SJSA1 (cell line): ENCODE measurements at places on chromosomes 6 and 20.
A peak's percentile ranks its signal among the peaks of the same experiment; 100 is the strongest.

- DNase-seq = no peak
Observed at GRCh38 chr6:9360881-9361280, 925.5 kb upstream of the SLC35B3 start.

GRCh38 chr6:16711546-16712254, 49.6 kb downstream of the ATXN1 start:
- no peak for DNase-seq

DNA sequence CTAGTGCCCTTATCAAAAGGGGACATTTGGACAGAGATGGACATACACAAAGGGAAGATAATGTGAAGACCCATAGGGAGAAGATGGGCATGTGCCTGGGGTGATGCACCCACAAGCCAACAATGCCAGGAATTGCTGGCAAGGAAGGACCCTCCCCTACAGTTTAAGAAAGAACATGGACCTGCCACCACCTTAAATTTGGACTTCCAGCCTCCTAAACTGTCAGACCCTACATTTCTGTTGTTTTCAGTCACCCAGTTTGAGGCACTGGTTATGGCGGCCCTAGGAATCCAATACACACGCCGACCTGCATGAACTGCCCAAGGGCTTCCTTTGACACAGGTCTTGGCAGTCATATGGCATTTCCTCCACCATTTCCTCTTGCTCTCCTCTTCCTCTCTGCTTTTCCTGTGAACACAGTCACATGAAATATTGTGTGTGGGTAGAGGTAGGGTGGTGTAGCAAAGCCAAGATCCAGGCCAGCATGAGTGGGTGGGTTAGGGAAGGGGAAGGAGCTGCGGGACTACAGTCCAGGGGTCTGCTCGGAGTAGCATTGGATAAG, 115.6 kb downstream of the ZDHHC14 start:
- DNase-seq = no peak

DNA sequence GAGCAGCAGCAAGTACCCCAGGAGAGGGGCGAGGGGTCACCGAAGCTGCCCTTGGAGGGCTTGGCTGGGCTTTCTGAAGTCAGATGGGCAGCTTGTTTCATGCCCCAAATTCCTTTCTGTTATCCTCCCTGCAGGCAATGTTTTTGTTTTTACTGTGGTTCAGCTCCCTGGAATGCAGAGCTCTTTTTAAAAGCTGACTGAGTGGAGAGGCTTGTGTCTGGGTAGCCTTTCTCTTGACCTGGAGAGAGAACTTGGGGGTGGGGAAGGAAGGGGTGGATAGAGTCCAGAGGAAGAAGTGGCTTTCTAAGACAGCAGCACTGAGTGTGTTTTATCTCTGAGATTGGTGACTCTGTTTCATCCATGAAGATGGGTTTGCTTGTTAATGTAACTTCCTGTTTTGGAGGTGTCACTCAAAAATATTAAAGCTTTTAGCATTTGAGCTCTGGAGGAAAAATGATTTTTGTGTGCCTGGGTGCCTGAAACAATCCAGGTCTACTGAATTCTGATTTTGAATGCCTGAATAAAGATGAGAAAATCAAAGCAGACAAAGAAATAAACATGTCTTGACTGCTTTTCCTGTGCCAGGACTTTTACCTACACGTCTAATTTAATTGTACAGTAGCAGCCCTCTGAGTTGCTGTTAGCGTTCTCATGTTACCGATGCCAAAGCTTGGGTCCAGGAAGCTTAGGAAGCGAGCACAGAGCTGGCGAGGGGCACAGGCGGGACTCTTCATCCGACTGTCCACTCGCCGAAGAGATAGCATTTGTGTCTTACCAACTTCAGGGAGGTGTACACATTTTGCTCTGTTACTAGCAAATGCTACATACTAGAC, 78.2 kb upstream of the EEF1E1 start:
- peak; percentile 90 for DNase-seq

DNA sequence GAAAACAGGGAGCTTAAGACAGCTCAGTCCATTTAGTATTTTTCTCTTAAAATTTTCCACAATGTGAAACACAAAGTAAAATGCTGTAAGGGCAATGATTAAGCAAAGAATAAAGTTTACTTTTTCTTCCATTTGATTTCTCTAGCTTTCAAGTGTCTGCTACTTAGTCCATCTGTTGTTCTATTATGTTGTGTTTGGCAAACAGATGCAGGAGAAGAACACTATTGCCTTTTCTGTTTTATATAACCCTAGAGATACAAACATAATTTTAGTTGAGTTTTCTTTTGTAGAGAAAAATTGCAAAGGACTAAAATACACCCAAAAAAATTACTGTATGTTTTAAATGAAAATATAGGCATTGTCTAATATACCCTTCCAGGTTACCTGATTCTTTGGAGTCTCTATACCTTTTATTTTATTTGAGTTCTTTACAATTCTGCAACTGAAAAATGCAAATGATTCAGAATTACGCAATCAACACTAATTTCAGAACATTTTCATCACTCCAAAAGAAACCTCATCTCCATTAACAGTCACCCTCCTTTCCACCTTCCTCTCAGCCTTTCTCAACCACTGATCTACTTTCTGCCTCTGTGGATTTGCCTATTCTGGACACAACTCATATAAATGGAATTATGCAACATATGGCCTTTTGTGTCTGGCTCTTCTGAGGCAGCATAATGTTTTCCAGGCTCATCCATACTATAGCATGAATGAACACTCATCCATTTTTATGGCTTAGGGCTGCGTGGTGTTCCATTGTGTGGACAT, 96.9 kb downstream of the MKKS start:
- no peak for DNase-seq

GRCh38 chr20:10854976-10855375, 181.2 kb upstream of the JAG1 start:
- DNase-seq = no peak

DNA sequence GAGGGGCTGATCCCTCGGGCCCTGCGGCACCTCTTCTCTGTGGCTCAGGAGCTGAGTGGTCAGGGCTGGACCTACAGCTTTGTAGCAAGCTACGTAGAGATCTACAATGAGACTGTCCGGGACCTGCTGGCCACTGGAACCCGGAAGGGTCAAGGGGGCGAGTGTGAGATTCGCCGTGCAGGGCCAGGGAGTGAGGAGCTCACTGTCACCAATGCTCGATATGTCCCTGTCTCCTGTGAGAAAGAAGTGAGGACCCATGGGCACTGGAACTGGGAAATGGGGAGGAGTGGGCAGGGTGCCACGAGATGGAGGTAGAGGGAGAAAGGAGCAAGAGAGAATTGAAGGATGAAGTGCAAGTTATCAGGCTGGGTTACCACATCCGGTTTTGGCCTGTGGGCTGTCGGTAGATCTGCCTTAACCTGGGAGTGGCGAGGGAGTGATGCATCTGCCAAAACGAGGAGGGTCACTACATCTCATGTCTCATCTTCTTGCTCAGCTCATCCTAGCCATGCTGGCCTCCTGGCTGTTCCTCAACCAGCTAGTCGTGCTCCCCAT, 5.4 kb upstream of the PHF1 start:
- DNase-seq = no peak

- no peak for DNase-seq
Observed at GRCh38 chr6:96963403-96963802, 38.9 kb downstream of the KLHL32 start.

DNA sequence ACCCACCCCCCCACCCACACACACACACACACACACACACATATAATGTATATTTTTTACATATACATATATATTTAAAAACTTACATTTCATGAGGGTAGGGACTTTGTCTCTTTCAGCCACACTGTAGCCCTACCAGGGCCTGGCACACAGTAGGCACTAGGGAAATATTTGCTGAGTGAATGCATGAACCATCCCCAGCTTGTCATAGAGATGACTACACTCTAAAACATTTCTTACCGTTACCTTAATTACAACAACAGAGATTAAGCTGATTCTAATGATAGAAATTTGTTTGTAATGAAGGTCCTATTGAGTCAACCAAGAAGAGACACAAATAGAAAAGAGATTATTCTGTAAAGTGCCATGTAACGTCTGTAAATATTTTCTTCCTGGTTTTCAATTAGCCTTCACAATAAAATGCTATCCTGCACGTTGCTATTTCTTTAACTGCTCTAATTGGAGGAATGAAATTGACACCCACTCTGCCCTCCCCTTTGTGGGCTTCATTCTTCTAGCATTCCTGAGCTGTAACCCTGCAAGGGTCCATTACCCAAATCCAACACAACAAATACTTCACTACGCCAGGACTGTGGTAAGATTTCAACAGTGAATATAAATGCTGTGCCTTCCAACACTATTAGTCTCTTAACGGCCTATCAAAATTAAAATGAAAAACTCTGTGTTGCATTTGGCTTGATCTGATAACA, 30.8 kb downstream of the SIM1 start:
- no peak for DNase-seq

- no peak for DNase-seq
Observed at GRCh38 chr6:3619800-3620199, 131.7 kb downstream of the PXDC1 start.

DNA sequence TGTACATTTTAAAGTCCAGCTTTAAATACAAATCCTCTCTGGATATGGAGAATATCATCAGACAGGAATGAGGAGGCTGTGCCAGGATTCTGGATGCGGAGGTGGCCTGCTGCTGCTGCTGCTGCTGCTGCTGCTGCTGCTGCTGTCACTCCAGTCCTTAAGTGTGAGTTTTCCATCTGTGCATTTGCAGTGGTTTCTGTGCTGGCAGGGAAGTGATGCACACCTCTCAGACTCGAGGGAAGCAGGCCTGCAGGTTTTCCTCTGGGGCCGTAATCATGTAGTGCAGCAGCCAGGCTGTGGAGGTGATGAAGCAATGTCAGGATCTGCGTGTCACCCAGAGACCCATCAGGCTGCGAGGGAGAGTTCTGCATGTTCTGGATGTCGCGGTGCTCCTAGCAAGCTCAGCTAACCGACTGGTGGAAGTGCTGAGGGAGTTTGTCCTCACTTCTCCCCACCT, 32.0 kb downstream of the CFAP61 start:
- DNase-seq = no peak
